ENCODE measurements at places on chromosomes 7 and 10.
A peak's percentile ranks its signal among the peaks of the same experiment; 100 is the strongest.

DNA sequence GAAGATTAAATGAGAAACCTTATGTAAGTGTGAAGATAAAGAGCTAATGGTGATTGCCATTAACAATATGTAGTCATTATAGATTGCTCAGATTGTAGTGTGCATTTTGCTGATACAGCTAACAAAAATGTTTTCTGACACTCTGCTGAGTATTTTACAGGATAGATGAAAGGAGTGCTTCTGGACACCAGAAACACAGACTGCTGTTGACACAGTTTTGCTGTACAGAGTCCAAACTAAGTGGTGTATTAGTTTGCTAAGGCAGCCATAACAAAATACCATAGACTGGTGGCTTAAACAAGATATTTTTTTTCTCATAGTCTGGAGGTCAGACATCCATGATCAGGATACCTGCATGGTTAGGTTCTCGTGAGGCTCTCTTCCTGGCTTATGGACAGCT is 2.2 kb downstream of the SMC3 start:
- DNase-seq = no peak

- no peak for DNase-seq
These were observed 4.7 kb downstream of the IDI2 start for GRCh38 chr10:1020958-1021357.

DNA sequence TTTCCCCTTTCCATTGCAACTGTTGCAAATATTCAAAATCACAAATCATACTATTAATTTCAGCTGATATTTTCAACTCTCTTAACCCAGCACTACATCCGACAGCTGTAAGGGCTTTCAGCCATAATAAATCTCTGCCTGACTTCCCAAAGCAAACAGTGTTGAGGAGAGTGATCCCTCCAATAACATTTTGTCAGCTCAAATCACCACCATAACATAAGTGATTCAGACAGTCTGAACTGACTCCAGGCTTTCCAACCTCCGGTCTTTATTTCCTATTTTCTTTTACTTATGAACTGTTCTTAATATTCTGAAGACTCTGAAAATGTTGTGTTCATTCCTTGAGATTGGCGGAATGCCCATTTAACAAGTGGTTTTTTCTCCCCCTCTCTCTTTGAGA is 1085.9 kb downstream of the GATA3 start:
- no peak for DNase-seq

DNA sequence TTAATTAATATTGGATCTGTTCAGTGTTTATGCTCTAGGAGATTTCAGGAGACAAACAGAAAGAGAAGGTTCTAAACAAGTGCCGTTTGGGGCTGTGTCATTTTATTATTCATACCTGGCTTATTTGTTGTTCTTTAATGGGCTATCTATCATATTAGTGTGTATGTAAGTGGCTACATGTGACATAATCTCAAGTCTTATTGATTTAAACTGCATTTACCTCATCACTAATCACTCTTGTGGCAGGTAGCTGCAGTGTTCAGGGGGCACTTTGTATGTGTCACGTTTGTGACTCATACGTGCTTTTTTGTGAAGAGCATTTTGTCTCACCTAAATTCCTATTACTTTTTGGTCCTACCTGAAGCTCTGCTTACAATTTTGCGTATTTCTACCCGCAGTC is 95.4 kb downstream of the EXOC4 start:
- no peak for DNase-seq

- no peak for DNase-seq
These were observed 5.8 kb downstream of the MRC1 start for GRCh38 chr10:17814973-17815372.

- no peak for DNase-seq
These were observed 8.6 kb downstream of the EVX1 start for GRCh38 chr7:27251136-27251651.

GRCh38 chr7:112571852-112572607 is 91.2 kb downstream of the LSMEM1 start:
- peak; percentile 93 for DNase-seq

GRCh38 chr10:33805831-33806230 is 471.4 kb upstream of the NRP1 start:
- no peak for DNase-seq

DNA sequence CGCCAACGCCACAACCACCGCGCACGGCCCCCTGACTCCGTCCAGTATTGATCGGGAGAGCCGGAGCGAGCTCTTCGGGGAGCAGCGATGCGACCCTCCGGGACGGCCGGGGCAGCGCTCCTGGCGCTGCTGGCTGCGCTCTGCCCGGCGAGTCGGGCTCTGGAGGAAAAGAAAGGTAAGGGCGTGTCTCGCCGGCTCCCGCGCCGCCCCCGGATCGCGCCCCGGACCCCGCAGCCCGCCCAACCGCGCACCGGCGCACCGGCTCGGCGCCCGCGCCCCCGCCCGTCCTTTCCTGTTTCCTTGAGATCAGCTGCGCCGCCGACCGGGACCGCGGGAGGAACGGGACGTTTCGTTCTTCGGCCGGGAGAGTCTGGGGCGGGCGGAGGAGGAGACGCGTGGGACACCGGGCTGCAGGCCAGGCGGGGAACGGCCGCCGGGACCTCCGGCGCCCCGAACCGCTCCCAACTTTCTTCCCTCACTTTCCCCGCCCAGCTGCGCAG is 424 bp downstream of the EGFR start:
- DNase-seq = no peak

GRCh38 chr7:99004216-99004615 is 125.9 kb downstream of the TRRAP start:
- no peak for DNase-seq

DNA sequence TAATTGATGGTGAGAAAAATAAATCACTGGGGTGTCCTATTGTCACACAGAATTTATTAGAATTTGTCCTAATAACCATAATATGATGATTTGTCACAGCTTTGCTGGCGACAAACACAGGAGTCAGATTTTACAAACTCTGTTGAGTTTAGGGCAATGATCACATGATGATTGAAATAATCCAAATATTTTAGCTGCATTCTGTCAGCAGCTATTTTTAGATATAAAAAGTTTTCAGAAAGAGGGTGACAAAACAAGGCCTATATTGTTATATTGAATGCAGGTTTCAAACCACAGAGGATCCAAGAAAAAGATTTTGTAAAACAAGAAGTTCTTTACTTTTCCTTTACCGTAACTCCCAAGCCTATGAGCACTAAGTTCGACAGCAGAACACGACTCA is 178.8 kb downstream of the ADAM12 start:
- DNase-seq = no peak

- DNase-seq = no peak
These were observed 2.6 kb upstream of the GAD2 start for GRCh38 chr10:26214004-26214403.

GRCh38 chr10:4100380-4100779 is 315.4 kb upstream of the KLF6 start:
- no peak for DNase-seq

DNA sequence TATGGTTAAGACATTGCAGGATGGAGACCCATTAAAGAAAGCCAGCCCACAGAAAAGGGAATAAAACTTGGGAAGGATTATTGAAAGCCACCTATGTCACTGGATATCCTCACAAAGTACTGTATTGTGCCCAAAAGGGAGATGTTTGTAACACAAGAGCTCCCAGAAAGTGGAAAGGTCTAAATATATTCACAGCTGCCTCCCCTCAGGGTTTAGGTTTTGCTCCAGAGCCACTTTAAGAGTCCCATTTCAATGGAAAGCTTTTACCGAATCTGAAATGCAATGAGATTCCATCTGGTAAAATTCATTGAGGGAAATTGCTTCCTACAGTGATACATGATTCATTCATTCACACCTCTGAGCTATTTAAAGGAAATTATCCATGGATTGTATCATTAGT is 176.4 kb downstream of the XPNPEP1 start:
- no peak for DNase-seq

DNA sequence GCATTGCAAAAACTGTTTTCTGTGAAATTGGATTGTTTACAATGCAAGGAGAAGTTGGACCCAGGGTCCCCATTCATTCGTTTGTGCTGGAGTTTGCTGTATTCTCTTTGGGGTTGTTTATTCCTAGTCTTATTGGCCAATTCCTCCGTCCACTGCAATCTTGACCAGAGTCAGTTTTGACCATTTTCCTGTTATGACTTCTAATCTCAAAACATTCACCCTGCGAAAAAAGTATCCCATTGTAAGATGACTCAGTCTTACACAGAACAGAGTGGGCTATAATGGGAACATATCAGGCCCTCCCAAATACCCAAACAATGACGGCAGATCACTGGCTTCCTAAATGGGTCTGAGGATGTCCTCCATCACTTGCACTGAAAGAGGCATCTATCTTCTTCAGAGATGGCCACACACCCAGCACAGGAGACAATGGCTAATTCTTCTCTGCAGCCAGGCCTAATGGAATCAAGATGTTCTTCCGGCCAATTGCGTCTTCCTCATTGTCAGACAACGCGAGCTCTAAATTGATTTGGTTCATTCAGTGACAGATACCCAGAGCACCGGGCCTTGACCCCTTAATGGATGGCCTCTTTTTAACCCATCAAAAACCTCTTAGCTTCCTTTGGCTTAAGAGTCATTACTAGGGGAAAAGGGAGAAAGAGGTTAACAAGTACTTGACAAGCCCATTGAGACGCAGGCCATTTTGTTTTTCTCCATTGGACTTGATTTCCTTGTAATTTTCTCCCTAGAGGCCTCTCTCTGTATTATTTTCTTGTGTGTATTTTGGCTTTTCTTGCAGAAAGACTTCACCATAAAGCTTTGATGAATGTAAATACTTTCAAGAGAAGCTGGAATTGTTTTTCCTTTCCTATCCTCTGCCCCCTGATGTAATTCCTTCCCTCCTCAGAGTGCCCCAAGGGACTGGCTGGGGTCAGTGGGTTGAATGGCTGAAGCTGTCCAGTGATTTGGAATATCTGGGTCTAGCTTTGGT is 129.6 kb downstream of the PRPF18 start:
- no peak for DNase-seq

DNA sequence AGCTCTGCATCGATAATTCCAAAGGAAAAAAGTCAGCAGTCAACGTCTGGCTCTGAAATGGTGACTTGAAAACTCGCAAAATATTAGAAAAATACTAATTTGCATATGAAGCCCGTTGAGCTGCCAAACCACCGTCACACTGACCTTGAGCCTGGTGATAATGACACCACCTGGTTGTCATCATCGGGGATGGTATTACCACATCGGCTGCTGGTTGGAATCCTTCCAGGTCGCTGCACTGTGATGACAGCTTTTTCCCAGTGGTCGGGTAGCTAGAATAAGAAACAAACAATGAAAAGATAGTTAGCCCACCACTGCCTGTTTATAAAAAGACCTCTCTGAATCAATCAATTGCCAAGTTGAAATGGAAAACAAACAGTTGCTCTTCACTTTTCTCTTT is 41.6 kb downstream of the LAMB1 start:
- DNase-seq = no peak

- no peak for DNase-seq
These were observed 298.1 kb downstream of the GFRA1 start for GRCh38 chr10:115974816-115975430.

Data from LNCaP clone FGC (cell line).